ENCODE measurements at places on chromosomes 5 and 9. TPM values are rescaled to one million over a fixed set of nuclear protein-coding genes. Genes with fewer than 3 reads are reported as not detected.

Gene LRRC8A
- polyA plus RNA-seq: 109 TPM

Gene SOX30
- polyA plus RNA-seq: 0.03 TPM

Gene GABRA1
- not detected for polyA plus RNA-seq

Gene RASEF
- polyA plus RNA-seq: 0.08 TPM

Gene ASTN2
- polyA plus RNA-seq: 0.31 TPM

Gene FAM163B
- not detected for polyA plus RNA-seq

Gene FBP2
- not detected for polyA plus RNA-seq

Gene SNCAIP
- polyA plus RNA-seq: not detected

Gene ANKDD1B
- polyA plus RNA-seq: 1.1 TPM

Gene ZFP62
- 8.4 TPM for polyA plus RNA-seq

DNA sequence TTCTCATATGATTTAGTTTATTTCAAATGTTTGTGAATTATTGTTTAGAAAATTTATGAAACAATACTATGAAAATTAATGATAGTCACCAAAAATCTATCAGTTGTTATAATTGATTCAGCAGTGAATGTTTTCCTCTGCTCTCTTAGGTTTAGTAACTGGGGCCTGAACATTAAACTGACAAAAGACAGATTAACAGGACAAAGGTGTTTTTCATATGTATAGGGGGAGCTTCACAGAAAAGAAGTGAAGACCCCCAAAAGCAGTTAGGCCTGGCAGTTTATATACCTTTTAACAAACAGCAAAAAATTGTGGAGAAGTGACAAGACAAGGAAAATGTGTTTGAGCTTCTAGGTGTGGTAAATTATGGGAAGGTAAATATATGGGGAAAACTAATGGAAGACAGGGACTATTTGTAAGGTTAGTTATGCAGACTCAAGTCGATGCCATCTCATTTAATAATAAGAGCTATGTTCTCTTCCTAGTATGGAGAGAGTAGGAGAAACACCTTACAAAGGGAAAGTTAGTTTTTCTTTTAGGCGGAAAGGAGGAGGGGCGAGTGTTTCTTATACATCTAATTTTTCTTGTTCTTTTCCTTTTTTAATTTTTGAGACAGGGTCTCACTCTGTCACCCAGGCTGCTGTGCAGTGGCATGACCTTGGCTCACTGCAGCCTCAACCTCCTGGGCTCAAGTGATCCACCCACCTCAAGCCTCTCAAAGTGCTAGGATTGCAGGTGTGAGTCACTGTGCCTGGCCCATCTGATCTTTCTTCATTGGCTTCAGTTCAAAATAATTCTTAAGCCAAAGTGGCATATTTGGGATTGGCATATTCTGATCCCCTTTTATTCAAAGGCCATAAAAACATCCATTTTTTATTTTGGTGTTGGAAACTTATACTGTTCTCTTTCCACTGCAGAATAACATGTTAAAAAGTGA, 77.8 kb downstream of the C9orf153 start:
- DNase-seq: no peak
- H3K27me3 ChIP-seq: no peaks in the 10 kb centered on the region
- no peak overlapping the region for H3K27ac ChIP-seq
- no peaks in the 10 kb centered on the region for H3K36me3 ChIP-seq
- no peak overlapping the region for H3K4me3 ChIP-seq
- no peaks in the 10 kb centered on the region for H3K4me1 ChIP-seq

GRCh38 chr9:94767331-94768072, 41.0 kb downstream of the AOPEP start:
- no peaks in the 10 kb centered on the region for H3K27me3 ChIP-seq
- DNase-seq: no peak
- H3K4me1 ChIP-seq: peaks cover 5% of the 10 kb centered on the region
- no peak overlapping the region for H3K27ac ChIP-seq

DNA sequence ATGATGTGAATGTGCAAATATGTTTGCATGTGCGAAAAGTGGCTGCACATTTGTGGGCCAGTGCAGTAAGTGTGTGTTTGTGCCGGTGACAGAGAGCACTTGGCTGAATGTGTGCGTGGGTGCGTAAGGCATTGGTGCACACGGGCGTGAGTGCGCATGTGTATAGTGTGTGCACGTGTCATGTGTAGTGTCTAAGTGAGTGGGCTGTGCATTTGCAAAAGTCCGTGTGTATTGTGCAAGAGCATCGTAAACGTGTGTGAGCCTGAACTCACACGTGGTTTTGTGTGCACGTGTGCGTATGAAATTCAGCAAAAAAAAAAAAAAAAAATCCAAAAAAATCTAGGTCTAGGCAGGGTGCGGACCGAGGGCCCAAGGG, 6.5 kb upstream of the EBF1 start:
- no peaks in the 10 kb centered on the region for H3K36me3 ChIP-seq
- no peak overlapping the region for H3K4me3 ChIP-seq
- no peaks in the 10 kb centered on the region for H3K4me1 ChIP-seq
- peaks cover 61% of the 10 kb centered on the region for H3K27me3 ChIP-seq

DNA sequence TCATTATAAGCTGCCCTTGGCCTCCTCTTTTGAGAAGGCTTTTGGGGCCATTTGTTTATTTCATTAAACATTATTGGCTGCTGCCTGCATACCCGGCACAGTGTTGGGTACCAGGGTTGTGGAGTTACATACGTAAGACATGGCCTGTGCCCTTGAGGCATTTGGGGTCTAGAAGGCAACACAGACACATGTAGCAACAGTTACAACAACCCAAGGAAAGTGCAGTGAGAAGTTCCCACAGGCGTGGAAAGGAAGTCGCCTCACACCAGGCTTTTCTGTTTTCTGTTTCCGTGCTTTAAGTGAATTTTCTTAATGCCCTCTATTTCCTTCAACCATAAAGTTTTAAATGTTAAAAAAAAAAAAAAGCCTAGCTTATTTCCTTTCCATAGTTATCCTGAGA, 47.4 kb downstream of the GALNT10 start:
- no peak overlapping the region for H3K27ac ChIP-seq
- DNase-seq: no peak
- no peak overlapping the region for H3K4me3 ChIP-seq
- no peaks in the 10 kb centered on the region for H3K36me3 ChIP-seq

GRCh38 chr5:86665984-86666760, 48.4 kb downstream of the COX7C start:
- H3K4me1 ChIP-seq: no peaks in the 10 kb centered on the region
- H3K27ac ChIP-seq: no peak overlapping the region
- no peak for DNase-seq
- H3K4me3 ChIP-seq: no peak overlapping the region
- H3K36me3 ChIP-seq: no peaks in the 10 kb centered on the region
- H3K27me3 ChIP-seq: no peaks in the 10 kb centered on the region

DNA sequence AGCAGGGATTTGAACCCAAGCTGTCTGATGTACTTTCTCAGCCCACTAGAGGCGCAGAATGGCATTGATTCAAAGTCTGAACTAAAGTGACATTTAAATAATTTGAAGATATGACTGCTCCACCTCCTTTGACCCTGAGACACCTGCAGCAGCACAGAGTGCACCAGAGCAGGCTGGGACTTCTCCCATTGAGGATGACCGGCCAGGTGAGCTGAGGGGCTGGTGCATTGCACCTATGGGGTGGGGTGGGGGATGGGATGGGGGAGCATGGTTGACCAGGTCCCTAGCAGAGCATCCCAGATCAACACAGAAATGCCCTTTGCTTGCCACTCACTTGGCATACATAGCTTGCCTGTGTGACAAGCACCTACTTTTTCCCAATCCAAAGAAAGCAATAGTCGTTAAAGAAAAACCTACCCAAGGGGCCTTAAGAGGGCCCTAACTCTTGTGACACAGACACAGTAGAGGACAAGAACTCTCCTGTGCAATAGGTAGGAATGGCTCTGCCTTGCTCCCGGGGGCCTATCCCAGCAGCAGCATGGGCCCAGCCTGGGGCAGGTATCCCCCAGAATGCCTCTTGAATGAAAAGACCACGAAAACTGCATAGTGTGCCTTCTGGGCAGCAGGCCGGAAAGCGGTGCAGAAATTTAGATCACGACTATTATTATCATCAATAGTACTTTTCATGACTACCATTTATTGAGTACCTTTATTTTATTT, 6.5 kb downstream of the SH3PXD2B start:
- no peaks in the 10 kb centered on the region for H3K27me3 ChIP-seq
- no peak overlapping the region for H3K27ac ChIP-seq
- no peak for DNase-seq
- H3K4me1 ChIP-seq: peaks cover 41% of the 10 kb centered on the region

GRCh38 chr9:28120184-28120583, 546.9 kb upstream of the C9orf72 start:
- H3K27me3 ChIP-seq: no peaks in the 10 kb centered on the region
- no peak overlapping the region for H3K4me3 ChIP-seq
- no peaks in the 10 kb centered on the region for H3K36me3 ChIP-seq
- H3K4me1 ChIP-seq: no peaks in the 10 kb centered on the region
- H3K27ac ChIP-seq: no peak overlapping the region

GRCh38 chr5:115439639-115440038, 104.9 kb downstream of the FEM1C start:
- no peaks in the 10 kb centered on the region for H3K36me3 ChIP-seq
- peaks cover 16% of the 10 kb centered on the region for H3K4me1 ChIP-seq
- no peak overlapping the region for H3K27ac ChIP-seq

DNA sequence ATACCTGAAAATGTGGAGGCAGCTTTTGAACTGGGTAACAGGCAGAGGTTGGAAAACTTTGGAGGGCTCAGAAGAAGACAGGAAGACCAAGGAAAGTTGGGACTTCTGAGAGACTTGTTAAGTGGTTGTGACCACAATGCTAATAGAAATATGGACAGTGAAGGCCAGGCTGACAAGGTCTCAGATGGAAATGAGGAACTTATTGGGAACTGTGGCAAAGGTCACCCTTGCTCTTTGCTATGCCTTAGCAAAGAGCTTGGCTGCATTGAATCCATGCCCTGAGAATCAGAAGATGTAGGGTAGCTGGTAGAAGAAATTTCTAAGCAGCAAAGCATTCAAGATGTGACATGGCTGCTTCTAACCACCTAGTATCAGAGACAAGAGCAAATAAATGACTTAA, 244.4 kb upstream of the ADRA1B start:
- H3K4me1 ChIP-seq: no peaks in the 10 kb centered on the region
- no peak for DNase-seq
- H3K27ac ChIP-seq: no peak overlapping the region
- H3K27me3 ChIP-seq: no peaks in the 10 kb centered on the region
- no peak overlapping the region for H3K4me3 ChIP-seq

DNA sequence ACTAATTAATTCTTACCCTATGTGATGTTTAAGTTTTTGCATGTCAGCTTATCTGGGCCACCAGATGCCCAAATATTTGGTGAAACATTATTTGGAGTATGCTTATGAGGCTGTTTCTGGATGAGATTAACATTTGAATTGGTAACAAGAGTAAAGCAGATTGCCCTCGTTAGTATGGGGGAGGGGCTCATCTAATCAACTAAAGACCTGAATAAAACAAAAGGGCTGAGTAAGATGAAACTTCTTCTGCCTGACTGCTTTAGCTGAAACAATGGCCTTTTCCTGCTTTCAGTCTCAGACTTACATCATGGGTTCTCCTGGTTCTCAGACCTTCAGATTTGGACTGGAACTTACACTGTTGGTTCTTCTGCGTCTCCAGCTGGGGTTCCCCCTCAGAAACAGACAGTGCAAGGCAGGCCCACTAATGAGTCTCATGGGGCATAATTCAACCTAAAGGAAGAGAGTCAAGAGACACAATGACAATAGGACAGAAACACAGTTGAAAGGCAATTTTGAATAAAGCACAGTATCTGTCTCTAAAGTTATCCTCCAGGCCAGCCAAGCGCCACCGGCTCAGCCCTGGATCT, 288.4 kb downstream of the CAAP1 start:
- no peaks in the 10 kb centered on the region for H3K36me3 ChIP-seq
- H3K4me1 ChIP-seq: no peaks in the 10 kb centered on the region
- no peak overlapping the region for H3K27ac ChIP-seq
- H3K4me3 ChIP-seq: no peak overlapping the region

GRCh38 chr5:135028791-135029476, 5.1 kb downstream of the PITX1 start:
- H3K4me3 ChIP-seq: no peak overlapping the region
- no peak for DNase-seq
- H3K36me3 ChIP-seq: no peaks in the 10 kb centered on the region
- H3K27me3 ChIP-seq: peaks cover 74% of the 10 kb centered on the region
- peaks cover 16% of the 10 kb centered on the region for H3K4me1 ChIP-seq

- H3K27ac ChIP-seq: no peak overlapping the region
- H3K4me1 ChIP-seq: no peaks in the 10 kb centered on the region
- no peaks in the 10 kb centered on the region for H3K27me3 ChIP-seq
These were observed 79.6 kb upstream of the FREM1 start for GRCh38 chr9:14989811-14990210.

- DNase-seq: no peak
- peaks cover 5% of the 10 kb centered on the region for H3K27me3 ChIP-seq
- no peaks in the 10 kb centered on the region for H3K4me1 ChIP-seq
- H3K27ac ChIP-seq: no peak overlapping the region
- H3K36me3 ChIP-seq: no peaks in the 10 kb centered on the region
These were observed 299.4 kb downstream of the ZSWIM6 start for GRCh38 chr5:61631438-61631941.

GRCh38 chr5:95956900-95957293, 4.8 kb downstream of the ELL2 start:
- H3K4me3 ChIP-seq: no peak overlapping the region
- no peak overlapping the region for H3K27ac ChIP-seq
- no peak for DNase-seq
- peaks cover 40% of the 10 kb centered on the region for H3K36me3 ChIP-seq
- peaks cover 38% of the 10 kb centered on the region for H3K4me1 ChIP-seq

DNA sequence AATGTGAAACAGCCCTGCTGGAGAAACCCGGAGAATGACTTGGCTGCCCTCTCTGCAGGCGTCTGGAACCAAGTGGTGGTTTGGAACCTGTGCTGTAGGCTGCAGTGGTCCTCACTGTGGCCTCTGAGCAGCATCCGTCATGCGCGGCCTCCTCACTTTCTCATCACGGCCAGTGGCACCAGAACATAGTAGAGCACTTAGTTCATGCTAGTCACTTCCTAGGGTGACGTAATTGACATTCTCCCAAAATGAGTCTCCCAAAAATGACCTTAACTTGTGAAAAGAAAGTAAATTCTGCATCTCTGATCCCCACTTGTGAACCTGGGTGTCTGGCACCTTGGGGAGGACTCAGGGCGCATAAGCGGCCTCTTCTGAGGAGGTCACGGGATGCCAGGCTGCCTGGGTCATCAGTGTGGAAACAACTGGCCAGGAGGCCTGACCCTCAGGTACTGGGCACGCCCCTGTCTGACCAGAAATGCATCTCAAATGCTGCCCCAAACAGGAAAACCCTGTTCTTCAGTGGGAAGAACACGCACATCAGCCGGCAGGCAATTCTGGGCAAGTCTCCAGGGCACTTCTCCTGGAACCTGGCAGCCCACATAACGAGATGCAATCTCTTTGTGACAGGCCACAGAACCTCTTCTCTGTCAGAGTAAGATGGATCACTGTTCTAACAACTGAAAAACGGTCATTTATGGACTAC, 36.6 kb upstream of the SPTLC1 start:
- H3K27ac ChIP-seq: no peak overlapping the region
- DNase-seq: no peak
- H3K27me3 ChIP-seq: no peaks in the 10 kb centered on the region
- H3K4me1 ChIP-seq: peaks cover 23% of the 10 kb centered on the region

DNA sequence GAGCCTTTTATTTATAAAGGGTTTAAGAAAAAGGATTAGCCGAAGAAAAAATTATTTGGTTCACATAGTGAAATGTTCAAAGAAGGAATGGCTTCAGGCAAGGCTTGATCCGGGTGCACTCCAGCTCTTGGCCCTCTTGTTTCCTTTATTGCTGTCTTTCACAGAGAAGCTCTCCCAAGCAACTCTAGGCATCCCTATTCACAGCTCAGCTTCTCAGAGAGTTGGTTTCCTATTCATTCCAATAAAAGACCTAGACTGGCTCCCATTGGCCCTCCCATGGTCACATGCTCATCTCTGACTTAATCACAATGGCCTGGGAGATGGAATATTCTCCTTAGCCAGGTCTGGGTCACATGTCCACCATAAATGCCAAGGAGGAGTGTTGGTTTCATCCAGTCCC, 9.4 kb upstream of the FGFR4 start:
- DNase-seq: no peak
- H3K4me1 ChIP-seq: no peaks in the 10 kb centered on the region
- no peak overlapping the region for H3K4me3 ChIP-seq
- H3K36me3 ChIP-seq: no peaks in the 10 kb centered on the region
- H3K27me3 ChIP-seq: no peaks in the 10 kb centered on the region
- no peak overlapping the region for H3K27ac ChIP-seq

All from keratinocyte (primary cell).